HCT116 (cell line): ENCODE measurements at places on chromosomes 1 and 21.

GRCh38 chr1:172719694-172720138 is 60.8 kb downstream of the FASLG start:
- peak; percentile 39 for DNase-seq

- DNase-seq, result no peak
Measured at GRCh38 chr21:34707876-34708325, 39.1 kb downstream of the CLIC6 start.

- peak; percentile 92 for DNase-seq
Measured at GRCh38 chr1:28437924-28438699, 67.7 kb upstream of the RCC1 start.

- DNase-seq, result no peak
Measured at GRCh38 chr1:62367005-62367557, 47.8 kb upstream of the KANK4 start.

- no peak for DNase-seq
Measured at GRCh38 chr1:173423291-173423690, 53.8 kb upstream of the PRDX6 start.

- no peak for DNase-seq
Measured at GRCh38 chr1:228333739-228334115, 72.9 kb downstream of the TRIM11 start.

GRCh38 chr1:2141025-2141424 is 53.5 kb downstream of the FAAP20 start:
- no peak for DNase-seq

DNA sequence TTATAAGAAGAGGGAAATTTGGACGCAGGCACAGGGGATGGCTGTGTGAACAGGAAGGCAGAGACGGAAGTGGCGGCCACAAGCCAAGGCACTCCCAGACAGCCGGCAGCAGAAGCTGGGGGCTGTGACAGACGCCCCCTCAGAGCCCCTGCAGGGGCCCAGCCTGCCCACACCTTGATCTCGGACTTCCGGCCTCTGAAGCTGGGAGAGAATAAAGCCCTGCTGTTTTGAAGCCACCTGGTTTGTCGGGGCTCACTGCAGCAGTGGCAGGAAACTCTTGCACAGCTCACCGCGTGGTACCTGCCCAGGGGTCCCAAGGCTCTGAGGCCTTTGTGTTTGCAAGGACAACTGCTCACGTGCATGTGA is 13.7 kb downstream of the MEGF6 start:
- no peak for DNase-seq

GRCh38 chr1:8460132-8460544 is 142.2 kb downstream of the SLC45A1 start:
- no peak for DNase-seq

GRCh38 chr21:36425286-36425685 is 40.1 kb downstream of the CHAF1B start:
- no peak for DNase-seq

- no peak for DNase-seq
Measured at GRCh38 chr1:225768662-225769426, 8.8 kb upstream of the SRP9 start.

GRCh38 chr1:219507437-219507836 is 105.5 kb downstream of the ZC3H11B start:
- DNase-seq, result no peak

GRCh38 chr1:204563307-204563706 is 47.1 kb downstream of the MDM4 start:
- DNase-seq, result no peak

GRCh38 chr1:66351478-66351877 is 182.5 kb upstream of the SGIP1 start:
- DNase-seq, result no peak

GRCh38 chr1:162357681-162358266 is 18.9 kb downstream of the SPATA46 start:
- DNase-seq, result peak; percentile 18

DNA sequence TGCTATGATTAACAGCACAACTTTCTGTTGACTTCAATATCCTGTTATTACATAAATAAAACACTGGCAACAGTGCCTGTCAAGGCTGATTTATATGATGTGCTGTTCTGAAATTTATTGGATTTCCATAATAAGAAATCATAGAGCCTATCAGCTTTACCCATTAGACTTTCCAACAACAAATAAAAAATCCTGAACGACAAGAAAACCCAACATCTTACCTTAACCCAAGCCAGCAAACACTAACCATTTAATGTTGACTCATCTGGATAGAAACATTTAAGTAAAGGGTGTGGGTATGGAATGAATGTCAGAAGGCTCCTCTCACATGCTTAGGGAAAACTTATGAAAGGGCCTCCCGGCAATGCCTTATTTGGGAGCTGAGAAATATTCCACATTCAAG is 165.1 kb downstream of the SLC45A1 start:
- no peak for DNase-seq
